ENCODE measurements at places on chromosomes 2 and 18.

DNA sequence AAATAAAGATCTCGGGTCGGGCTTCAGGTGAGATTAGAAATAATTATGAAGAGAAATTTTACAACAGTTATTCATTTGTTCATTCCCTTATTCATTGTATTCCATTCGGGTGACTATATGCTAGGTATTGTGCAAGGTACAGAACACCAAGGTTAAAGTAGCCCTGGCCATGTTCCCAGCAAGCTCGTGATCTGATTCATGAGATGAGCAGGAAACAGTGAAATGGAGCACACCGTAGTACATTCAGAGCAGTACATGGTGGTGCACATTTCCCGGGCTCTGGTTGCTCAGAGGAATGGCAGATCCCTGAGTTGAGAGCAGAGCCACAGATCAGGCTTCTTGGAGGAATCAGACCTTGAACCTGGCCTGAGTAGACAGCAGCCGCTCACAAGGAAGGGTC is 87.7 kb downstream of the PRKRA start:
- DNase-seq: no peak

DNA sequence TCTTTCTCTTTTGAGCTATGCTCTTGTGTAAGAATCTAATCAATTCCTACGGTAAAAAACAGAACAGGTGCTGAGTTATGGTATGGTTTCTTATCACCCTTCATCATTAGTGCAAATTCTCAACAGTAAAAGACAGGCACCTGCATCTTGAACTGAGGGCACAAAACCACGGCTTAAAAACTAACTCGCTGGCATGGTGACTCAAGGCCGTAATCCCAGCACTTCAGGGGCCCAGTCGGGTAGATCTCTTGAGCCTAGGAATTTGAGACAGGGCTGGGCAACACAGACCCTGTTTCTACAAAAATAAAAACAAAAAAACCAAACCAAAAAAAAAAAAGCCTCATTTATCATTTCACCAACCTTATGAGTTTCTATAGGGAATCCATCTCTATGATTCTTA is 33.3 kb downstream of the THAP4 start:
- no peak for DNase-seq

DNA sequence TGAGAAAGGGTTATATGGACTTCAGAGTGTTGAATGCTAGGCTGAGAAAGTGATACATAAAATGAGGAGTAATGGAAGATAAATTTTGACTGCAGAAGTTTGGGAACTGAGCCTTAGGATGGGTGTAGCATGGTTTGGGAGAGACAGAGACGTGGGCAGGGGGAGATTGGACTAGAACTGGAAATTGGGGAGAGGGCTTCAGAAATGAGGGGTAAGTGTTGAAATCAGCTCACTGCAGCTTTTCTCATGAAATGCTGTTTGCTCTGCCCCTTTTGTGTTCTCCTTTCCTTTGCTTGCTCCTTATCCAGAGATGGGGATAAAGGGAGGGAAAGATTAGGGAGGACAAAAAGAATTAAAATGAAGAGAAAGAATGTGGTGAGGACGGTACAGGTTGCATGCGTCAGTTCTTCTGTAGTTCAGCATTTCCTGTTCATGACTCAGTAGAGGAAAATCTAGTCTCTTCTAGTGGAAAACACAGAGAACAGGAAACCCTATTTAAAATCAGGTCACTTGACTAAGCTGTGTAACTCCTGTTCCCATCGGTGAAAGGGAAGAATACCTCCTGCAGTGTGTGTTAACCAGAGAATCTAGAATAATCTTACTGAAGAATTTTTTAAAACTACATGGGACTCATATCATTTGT is 105.6 kb downstream of the CRIM1 start:
- peak; percentile 67 for DNase-seq

GRCh38 chr2:96815326-96816126 is 542 bp upstream of the CNNM3 start:
- peak; percentile 45 for DNase-seq

GRCh38 chr18:3209859-3210569 is 9.8 kb downstream of the MYOM1 start:
- DNase-seq: no peak

- DNase-seq: peak; percentile 18
These were observed 28.8 kb upstream of the SLC40A1 start for GRCh38 chr2:189609423-189609816.

GRCh38 chr2:14148216-14148615 is 484.3 kb upstream of the LRATD1 start:
- no peak for DNase-seq

GRCh38 chr2:143926736-143927135 is 593.2 kb downstream of the ZEB2 start:
- DNase-seq: no peak

- DNase-seq: no peak
These were observed 766.8 kb upstream of the FAM98A start for GRCh38 chr2:34365932-34366331.

DNA sequence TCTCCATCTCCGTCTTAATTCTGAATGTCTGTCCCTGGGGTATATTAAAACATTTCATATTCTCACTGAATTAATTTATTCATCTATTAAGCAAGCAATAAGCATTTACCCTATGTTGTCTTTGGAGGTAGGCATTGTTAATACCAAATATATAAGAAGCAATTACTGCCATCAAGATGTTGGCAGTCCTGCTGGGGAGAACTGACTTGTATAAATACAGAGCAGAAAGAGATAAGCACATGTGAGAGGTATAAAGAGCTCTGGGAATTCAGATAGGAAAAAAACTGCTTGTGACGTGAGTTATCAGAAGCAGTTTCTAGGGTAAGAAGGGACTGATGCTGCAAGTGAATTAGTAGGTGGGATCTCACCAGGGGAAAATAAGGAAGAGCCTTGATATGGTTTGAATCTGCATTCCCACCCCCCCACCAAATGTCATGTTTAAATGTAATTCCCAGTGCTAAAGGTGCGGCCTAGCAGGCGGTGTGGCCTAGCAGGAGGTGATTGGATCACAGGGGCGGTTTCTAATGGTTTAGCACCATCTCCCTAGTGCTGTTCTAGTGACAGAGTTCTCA is 286.8 kb downstream of the RAD51AP2 start:
- no peak for DNase-seq

DNA sequence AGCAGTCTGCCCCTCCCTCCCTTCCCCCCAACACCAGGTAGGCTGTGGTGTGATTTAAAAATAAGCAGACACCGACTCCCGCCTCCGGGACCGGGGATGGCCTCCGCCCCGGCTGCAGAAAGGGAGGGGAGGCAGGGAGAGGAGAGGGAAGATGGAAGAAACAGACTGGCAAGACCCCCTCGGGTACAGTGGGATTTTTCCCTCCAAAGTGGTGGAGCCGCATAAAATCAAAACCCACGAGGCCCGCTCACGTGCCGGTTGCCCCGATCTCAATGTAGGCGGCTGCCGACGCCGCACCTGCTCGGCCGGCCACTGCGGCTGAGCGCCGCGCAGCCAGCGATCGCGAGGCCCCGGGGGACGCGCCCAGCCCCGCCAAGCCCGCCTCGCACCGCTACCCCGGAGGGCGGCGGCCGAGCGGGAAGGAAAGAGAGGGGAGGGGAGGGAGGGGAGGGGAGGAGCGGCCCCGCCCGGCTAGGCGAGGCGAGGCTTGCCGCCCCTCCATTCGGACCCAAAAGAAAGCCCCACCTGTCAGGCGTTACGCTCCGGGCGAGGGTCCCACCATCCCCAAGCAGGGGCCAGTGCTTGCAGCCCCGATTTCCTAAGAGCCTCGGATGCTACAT is 811 bp downstream of the ADD2 start:
- peak; percentile 22 for DNase-seq

- no peak for DNase-seq
These were observed 1.9 kb downstream of the NPAS2 start for GRCh38 chr2:100821911-100822265.

DNA sequence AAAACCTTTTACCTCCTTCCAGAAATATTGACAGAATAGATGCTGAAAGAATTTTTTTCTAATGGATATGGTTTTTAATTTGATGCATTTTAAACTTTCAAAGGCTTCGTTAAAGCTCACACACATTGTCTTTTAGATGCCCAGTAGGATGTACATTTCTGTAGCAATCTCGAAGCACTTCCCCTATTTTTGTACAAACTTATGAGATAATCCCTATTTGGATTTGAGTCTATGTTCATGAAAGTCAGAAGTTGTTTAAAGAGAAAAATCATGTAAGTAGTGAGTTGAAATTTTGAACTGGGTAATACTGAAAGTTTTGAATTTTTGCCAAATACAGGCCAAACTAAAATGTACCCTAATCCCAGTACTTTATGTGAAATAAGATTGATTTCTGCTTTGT is 38.1 kb upstream of the MMADHC start:
- DNase-seq: no peak

DNA sequence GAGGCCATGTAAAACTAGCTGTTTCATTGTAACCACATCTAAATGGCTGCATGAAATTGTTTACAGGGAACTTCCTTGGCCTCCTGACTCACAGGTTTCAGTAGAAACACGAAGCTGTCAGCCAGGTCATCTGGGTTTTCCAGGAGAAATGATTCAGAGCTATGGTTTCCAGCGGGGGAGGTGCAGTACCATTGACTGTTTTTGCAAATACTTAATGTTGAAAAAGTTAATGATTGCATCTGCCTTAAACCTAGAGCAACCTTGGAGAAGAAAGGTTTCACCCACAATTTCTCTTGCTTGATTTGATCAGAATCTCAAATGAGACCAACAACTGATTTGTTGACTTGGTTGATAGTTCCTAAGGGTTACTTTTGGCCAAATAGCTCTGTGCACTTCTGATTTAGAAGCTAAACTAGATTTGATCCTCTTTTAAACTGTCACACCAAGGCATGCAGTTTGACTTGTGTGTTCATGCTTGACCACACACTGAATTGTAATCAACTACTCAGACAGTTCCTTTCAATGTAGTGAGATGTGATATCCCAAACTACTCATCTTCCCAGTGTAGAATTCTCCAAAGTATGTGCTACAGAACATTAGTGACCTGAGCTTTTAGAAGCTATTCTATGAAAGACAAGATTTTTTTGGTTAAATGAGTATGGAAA is 193.5 kb upstream of the CHST9 start:
- no peak for DNase-seq

DNA sequence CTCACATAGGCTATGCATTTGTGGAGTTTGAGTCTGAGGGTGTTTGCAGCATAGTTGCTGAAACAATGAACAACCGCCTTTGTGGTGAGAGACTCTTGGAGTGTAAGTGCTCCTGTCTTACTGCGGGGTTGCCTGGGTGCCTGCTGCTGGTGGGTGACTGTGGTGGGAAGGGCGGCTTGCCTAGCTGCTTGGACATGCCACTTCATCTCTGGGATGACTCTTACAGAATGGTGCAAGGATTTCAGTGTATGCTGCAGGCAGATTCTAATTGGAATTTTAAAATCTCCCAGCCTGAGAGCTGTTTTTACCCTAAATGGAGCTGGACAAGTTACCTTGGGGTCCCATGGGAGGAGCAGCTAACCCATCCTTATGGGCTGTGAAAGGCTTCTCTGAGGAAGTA is 50.1 kb downstream of the CYP27C1 start:
- no peak for DNase-seq

DNA sequence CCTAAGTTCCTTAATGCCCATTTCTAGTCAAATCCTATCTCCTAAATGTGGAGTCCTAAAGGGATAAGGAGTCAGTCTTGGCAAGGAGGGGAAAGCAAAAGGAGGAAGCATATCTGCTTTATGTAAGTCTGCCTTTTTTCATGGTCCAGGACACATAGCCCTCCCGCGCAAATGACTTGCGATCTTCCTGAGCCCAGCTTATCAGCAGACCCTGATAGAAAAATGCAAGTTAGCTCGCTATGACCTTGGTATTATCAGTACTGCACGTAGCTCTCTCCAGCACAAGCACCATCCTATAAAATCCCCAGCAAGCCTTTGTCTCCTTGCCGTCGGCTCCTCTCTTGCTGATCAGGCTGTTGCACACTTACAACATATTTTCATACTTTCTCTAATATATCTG is 281.4 kb upstream of the KCNH7 start:
- no peak for DNase-seq

DNA sequence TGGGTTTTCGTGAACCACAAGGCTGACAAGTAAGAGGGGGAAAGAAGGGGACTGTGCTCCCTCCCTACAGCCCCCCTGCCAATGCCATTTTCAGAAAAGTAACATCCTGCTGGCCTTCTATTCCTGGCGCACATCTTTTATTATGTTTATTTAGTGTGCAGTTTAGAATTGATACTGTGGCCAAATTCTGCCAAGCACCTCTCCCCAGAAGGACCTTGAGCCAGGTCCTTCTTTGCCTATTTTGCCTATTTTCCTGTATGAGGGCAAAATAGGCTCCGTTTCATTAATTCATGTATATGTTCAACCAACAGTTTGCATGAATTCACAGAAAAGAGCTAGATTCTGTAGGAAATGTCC is 136.0 kb downstream of the MYO3B start:
- DNase-seq: no peak

- no peak for DNase-seq
These were observed 98.1 kb upstream of the ACAA2 start for GRCh38 chr18:49911427-49911826.

GRCh38 chr2:132478461-132479105 is 62.0 kb downstream of the GPR39 start:
- no peak for DNase-seq

GRCh38 chr2:69166812-69167468 is 154.0 kb downstream of the ANTXR1 start:
- no peak for DNase-seq

DNA sequence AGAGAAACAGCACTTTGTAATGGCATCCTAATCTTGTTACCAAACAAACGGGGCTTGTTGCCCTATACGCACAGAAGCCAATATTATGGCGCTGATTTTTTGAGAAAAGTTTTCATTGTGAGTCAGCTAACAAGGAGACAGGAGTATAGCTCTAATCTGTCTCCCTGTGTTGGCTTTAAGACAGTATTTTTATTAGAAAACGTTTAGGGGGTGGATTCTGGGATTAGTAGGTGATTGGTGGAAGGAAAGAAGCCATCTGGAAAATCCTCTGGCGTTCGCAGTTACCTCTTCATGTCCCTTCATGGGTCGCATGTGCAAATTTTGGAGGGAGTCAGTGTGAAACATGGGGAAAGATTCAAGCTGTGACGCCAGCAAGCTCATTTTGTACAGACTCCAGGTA is 698 bp upstream of the TMEM237 start:
- DNase-seq: peak; percentile 14

DNA sequence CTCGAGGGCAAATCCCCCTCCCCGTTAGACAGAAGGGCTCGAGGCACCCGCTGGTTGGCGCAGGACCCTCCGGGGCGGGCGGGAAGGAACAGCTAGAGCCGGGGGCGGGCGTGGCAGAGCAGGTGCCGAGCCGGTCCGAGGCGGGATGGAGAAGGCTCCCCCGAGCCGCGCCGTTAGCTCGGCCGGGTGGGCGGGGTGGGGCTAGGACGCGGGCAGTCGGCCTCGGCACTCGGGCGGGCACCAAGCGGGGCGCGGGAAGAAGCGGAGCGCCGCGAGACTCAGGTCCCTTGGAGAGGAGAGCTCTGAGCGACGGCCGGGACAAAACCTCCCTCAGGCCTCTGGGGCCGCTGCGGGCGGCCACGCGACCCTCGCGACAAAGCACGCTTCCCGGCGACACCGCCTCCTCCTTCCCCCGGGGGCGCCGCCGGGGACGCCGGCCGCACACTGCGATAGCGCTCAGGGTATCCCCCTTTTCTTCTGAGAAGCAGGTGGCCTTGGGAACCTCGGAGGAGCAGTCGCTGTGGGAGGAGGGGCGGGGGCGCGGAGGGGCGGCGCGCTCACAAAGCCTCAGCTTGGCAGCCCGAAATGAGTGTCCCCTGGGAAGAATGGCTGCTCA is 721 bp downstream of the FHOD3 start:
- peak; percentile 50 for DNase-seq

GRCh38 chr2:18253686-18254197 is 306.7 kb downstream of the RDH14 start:
- DNase-seq: no peak
